ENCODE measurements at places on chromosomes 5 and 9.

- DNase-seq, result no peak
Measured at GRCh38 chr5:163342306-163342705, 95.1 kb upstream of the CCNG1 start.

GRCh38 chr5:9712506-9712905 lies 82.4 kb upstream of the TAS2R1 start:
- no peak for DNase-seq

DNA sequence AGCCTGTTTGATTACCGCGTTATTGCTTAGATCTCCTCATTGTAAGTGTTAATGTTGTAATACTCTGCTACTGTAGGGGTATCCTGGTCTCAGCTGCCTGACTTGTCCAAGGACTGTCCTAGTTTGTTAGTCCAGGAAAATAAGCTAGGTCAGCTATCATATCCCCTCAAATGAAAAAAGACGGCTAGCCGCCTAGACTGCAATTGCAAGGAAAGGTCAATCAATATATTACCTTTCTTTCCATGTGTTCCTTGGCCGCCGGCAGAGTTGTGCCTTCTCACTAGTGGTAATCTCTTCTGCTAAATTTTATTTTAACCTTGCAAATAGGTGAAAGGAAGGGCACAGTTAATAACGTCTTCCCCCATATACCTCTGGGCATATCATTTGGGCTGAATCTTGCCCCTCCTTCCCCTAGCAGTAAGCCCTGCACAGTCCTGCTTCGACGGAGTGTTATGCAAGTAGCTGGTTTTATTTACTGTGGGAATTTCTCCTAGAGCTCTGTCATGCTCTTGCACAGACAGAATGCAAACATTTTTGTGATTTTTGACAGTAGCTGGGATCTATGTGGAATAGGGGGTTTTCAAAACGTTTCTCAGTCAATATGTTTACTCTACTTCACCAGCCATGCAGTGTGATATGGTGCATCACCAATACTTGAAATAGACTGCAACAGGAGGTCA lies 288.5 kb downstream of the MAST4 start:
- no peak for DNase-seq

- no peak for DNase-seq
Measured at GRCh38 chr5:124454081-124454480, 292.4 kb downstream of the ZNF608 start.

- peak; percentile 48 for DNase-seq
Measured at GRCh38 chr9:79662537-79662956, 90.8 kb downstream of the TLE4 start.

DNA sequence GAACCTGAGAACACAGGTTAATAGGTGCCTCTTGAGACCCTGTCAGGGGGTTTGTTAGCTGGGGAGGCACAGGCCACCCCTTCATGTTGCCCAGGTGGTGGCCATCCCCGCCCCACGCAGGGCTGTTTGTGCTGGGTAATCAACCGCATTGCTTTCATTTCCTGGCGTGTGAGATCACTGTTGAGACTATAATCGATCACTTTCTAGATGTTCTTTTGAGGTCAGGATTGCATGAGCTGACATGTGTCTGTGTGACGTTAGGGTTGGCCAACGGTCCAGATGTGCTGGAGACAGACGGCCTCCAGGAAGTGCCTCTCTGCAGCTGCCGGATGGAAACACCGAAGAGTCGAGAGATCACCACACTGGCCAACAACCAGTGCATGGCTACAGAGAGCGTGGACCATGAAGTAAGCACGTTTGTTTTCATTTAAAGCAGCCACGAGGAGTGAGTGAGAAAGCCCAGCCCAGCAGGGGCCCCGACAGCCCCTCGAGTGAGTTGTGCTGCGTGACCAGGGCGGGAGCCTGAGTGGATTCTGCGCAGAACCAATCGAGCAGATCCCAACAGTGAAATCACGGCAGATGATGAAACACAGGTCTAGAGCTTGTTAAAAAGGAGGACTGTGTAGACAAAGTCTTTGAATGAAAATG lies 115.0 kb upstream of the CACNA1B start:
- no peak for DNase-seq

GRCh38 chr5:2017540-2018389 lies 135.0 kb upstream of the IRX4 start:
- DNase-seq, result no peak

GRCh38 chr5:68884144-68884754 lies 209.6 kb upstream of the SLC30A5 start:
- no peak for DNase-seq

DNA sequence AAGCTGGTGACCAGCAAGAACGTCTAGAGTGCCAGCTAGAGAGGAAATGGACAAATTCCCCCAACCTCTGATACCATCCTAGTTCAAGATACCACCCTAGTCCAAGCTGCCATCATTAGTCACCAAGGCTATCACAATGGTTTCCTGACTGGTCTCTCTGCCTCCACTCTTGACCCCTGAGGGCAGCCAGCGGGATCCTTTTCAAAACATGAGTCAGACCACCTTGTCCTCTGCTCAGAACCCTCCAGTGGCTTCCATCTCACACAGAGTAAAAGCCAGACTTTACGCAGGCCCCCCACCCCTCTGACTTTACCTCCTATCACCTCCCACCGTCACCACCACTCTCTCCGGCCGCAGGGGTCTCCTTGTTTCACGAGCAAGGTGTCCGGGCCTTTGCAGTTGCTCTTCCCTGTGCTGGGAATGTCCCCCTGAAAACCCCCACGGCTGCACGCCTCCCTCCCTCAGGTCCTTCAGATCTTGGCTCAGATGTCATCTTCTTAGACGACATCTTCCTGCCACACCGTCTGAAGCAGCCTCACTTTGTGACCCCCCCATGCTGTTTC lies 42.2 kb upstream of the FBXW11 start:
- DNase-seq, result no peak

GRCh38 chr5:23314827-23315226 lies 192.6 kb upstream of the PRDM9 start:
- DNase-seq, result no peak

DNA sequence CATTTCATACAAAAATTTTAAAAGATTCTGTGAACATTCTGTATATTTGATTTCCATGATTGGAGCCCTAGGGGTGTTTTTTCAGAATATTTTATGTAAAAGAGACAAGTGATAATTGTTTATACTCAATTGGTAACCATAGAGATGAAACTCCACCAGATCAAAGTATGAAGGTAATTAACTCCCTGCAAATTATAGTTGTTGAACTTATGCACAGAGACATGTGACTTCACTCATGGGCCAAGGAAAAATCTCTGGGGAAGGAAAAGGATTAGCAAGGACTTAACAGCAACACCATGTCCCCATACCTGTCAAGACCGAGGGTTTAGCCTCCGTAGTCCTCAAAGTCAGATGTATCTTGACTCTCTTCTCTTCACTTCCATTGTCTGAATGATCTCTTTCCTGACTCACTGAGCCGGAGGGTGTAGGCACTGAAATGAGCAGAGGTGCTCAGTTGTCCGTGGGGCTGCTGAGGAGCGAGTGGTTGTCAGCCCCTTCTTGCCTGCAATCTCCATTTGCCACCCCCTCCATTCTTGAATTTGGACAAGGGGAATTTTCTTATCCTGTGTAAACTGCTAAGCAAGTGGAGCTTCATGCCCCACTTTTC lies 17.5 kb upstream of the CXCL14 start:
- no peak for DNase-seq

DNA sequence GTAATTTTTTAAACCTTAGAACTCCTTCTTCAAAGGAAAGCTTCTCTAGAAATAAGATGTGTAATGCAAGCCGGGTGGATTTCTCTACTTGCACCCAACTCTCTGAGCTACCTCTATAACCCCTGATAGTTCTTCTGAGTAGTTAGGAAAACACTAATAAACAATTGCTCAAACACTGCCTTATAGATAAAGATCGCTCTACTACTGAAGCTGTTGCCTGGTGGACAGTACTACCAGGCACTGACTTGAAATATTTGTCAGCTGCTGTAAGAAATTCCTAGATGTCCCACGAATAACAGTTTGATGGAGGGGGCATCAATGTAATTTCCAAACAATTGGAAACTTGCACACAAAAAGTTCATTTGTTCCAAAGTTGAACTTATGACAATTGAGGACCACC lies 42.0 kb downstream of the NR3C1 start:
- no peak for DNase-seq

DNA sequence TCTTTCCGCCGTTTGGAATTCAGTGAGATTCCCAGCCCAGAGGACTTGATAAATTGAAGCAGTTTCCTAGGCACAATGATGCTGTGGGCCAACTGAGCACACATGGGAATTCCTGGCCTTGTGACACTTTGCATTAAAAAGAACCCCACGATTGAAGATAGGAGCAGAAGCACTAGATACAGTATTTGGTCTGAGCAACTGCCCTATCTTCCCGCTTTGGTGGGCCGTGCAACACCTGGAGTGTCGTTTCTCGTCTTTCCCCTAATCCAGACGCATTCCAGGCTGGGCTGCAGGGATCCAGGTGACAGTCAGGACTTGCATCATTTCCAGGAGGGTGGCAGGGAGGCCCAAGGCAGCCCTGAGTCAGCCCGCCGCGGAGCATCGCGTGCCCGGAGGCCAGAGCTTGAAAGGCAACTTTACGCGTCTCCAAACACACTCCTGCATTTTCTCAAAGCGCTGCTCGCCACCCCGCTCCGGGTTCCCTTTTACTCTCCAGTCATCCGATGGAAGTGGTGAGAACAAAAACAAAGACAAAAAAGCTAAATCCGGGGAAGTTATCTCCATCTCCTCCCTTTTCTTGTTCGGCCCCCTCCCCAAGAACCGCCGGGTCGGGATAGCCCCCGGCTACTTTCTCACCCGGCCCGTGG lies 753 bp upstream of the STC2 start:
- no peak for DNase-seq

GRCh38 chr9:117325110-117325731 lies 89.6 kb downstream of the ASTN2 start:
- no peak for DNase-seq

DNA sequence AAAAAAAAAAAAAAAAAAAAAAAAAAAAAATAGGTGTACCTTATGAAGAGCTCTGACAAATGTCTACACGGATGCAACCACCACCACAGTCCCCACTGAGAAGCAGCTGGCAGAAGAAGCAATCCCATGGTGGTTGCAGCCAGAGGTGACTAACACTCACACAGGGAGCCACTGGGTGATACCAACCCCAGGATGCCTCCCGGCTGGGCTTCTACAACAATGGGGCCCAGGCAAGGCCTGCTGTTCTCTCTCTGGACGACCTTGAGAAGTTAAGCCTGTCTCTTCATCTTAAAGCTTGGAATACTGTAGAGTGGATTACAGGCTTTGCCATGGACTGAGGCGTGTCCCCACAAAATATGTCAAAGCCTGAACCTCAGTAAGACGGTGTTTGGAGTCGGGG lies 104.1 kb downstream of the ROR2 start:
- DNase-seq, result no peak

DNA sequence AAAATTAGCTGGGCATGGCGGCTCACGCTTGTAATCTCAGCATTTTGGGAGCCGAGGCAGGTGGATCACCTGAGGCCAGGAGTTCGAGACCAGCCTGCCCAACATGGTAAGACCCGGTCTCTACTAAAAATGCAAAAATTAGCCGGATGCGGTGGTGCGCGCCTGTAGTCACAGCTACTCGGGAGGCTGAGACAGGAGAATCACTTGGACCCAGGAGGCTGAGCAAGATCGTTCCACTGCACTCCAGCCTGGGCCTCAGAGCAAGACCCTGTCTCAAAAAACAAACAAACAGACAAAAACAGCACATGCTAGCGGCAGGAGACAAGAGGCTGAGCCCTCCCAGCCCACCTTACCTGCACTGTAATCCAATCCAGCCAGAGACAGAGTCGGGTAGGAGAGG lies 1.1 kb upstream of the DOLPP1 start:
- DNase-seq, result no peak

- no peak for DNase-seq
Measured at GRCh38 chr5:69212022-69212421, 22.6 kb downstream of the CENPH start.

GRCh38 chr5:54909911-54910870 lies 75.2 kb downstream of the ESM1 start:
- no peak for DNase-seq

- no peak for DNase-seq
Measured at GRCh38 chr9:127779136-127779981, 893 bp upstream of the SH2D3C start.

DNA sequence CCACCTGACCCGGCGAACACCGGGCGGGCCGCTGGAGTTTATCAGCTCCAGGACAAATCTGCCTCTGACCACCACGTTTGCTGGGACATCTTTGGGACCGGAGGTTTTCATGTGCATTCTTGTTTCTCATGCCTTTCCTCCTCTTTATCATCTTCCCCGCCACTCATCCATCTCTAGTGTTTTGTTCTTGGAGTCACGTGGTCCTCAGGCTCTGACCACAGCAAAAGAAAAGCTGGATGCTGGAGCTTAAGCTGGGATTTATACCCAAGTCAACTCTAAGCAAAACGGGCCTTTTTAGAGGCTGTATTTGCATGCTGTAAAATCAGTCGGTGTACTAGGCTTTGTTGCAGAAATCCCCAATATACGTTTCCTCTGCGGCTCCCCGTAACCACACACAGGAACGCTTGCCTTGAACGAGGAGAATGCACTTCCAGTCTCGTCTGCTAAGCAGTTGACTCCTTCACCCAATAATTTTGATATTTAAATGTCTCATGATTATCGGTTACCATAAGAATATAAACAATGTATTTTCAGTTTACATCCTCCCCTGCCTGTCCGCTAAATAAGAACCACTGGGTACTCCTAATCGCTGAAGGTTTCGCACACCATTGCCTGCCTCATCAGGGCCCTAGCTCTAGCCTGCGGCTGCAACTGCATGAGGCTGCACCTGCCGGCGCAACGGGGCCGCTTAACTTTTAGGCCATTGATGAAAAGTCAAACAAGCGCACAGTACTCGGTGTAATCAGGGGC lies 560 bp upstream of the NDUFS6 start:
- DNase-seq, result no peak

DNA sequence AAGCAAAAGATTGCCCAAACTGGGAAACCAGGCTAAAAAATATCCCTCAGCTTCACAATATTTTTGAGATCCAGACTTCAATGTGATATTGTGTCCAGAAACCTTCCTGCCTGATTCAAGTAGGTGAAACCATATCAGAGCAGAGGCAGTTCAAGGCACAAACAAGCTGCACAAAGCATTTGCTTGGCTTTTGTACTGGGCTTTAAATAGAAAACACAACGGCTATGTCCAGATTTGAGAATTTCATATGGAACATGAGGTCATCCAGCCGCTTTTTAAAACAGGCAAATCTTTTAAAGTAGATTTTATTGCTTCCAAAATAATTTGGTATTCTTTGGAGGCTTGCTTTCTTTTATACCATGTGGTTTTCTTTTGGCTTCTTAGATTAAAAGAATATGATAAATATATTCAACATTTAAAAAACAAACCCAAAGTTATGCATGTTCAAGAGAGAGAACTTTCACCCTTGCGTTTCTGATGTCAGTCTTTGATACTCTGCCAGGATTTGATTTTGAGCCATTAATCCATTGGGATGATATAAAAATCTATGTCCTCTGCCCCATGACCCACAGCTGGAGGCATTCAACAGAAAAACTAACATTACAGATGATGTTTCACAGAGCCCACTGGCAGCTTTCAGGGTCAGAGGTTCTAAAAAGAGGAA lies 29.0 kb upstream of the CCDC112 start:
- peak; percentile 73 for DNase-seq
